Caki2 (cell line): ENCODE measurements at places on chromosomes 7 and 10. TPM values are rescaled to one million over a fixed set of nuclear protein-coding genes. Genes with fewer than 3 reads are reported as not detected.

Gene SEMA3A
- 10.2 and 26.6 TPM in 2 replicates for total RNA-seq

Gene APBB1IP
- 5.8 and 7.4 TPM in 2 replicates for total RNA-seq

Gene NME8
- not detected in 2 replicates for total RNA-seq

Gene MYL7
- total RNA-seq = not detected in 2 replicates
